ENCODE measurements at places on chromosomes 12 and 14. TPM values are rescaled to one million over a fixed set of nuclear protein-coding genes. Genes with fewer than 3 reads are reported as not detected.

ANKRD33 gene
- total RNA-seq = not detected

RNASE3 gene
- not detected for total RNA-seq

GMPR2 gene
- total RNA-seq = 55.3 TPM

NTN4 gene
- total RNA-seq = 47.0 TPM

LRTM2 gene
- 0.05 TPM for total RNA-seq

RNASE1 gene
- 0.17 TPM for total RNA-seq

KICS2 gene
- 8.5 TPM for total RNA-seq

PLEKHD1 gene
- total RNA-seq = not detected

SIX6 gene
- not detected for total RNA-seq

SLC8A3 gene
- not detected for total RNA-seq

MMP19 gene
- 0.49 TPM for total RNA-seq

TMEM119 gene
- total RNA-seq = 0.16 TPM

All from A549 treated with GW870086 at 1 μM for 4 hours (cell line).